ENCODE measurements at places on chromosomes 7 and 10. TPM values are rescaled to one million over a fixed set of nuclear protein-coding genes. Genes with fewer than 3 reads are reported as not detected.

The HMX3 gene
- total RNA-seq = not detected

The C10orf53 gene
- not detected for total RNA-seq

The CCDC172 gene
- not detected for total RNA-seq

The TAS2R4 gene
- 4.5 TPM for total RNA-seq

The GDF2 gene
- not detected for total RNA-seq

Measured in fibroblast of the aortic adventitia (primary cell).